ENCODE measurements at places on chromosomes 6 and 20. TPM values are rescaled to one million over a fixed set of nuclear protein-coding genes. Genes with fewer than 3 reads are reported as not detected.

BNIP5 gene
- total RNA-seq, result 0.14 TPM

CDC40 gene
- total RNA-seq, result 26.8 TPM

TRDN gene
- total RNA-seq, result 0.38 TPM

DNAH8 gene
- total RNA-seq, result 0.05 TPM

PPP1R16B gene
- 16.8 TPM for total RNA-seq

PIM1 gene
- 24.2 TPM for total RNA-seq

TRIM31 gene
- total RNA-seq, result 0.28 TPM

BPIFA1 gene
- 1.2 TPM for total RNA-seq

KIF25 gene
- total RNA-seq, result 0.80 TPM

BANF2 gene
- 0.14 TPM for total RNA-seq

SLC32A1 gene
- not detected for total RNA-seq

FRK gene
- total RNA-seq, result 0.80 TPM

TMC2 gene
- not detected for total RNA-seq

COL10A1 gene
- total RNA-seq, result 0.24 TPM

BPIFB1 gene
- 0.24 TPM for total RNA-seq

OPRM1 gene
- total RNA-seq, result not detected

MCCD1 gene
- not detected for total RNA-seq

PRDM1 gene
- 1.8 TPM for total RNA-seq

CENPW gene
- 37.6 TPM for total RNA-seq

EPPIN gene
- not detected for total RNA-seq

TMEM244 gene
- total RNA-seq, result not detected

SYCP2L gene
- 0.99 TPM for total RNA-seq

CPNE5 gene
- total RNA-seq, result 0.57 TPM

AVP gene
- 0.33 TPM for total RNA-seq

KIAA0408 gene
- total RNA-seq, result 0.52 TPM

RUNX2 gene
- total RNA-seq, result 3.7 TPM

WFDC11 gene
- total RNA-seq, result not detected

BACH2 gene
- total RNA-seq, result 12.3 TPM

LTA gene
- total RNA-seq, result 8.9 TPM

ZC2HC1B gene
- not detected for total RNA-seq

ZCCHC3 gene
- total RNA-seq, result 28.5 TPM

ADGB gene
- 0.24 TPM for total RNA-seq

TNXB gene
- 2.1 TPM for total RNA-seq

CRISP2 gene
- total RNA-seq, result 0.05 TPM

FITM2 gene
- 1.7 TPM for total RNA-seq

RPN2 gene
- 156 TPM for total RNA-seq

Measured in thymus (tissue), 14 donors.